ENCODE measurements at places on chromosomes 3 and 15.
A peak's percentile ranks its signal among the peaks of the same experiment; 100 is the strongest.

- DNase-seq = no peak
Observed at GRCh38 chr3:64945171-64945729, 257.4 kb upstream of the ADAMTS9 start.

- DNase-seq = no peak
Observed at GRCh38 chr3:41118461-41119390, 80.6 kb upstream of the CTNNB1 start.

GRCh38 chr3:158103081-158103886, 2.9 kb downstream of the SHOX2 start:
- peak; percentile 59 for DNase-seq

GRCh38 chr3:190322604-190323245, 479 bp upstream of the CLDN1 start:
- DNase-seq = no peak

- DNase-seq = peak; percentile 34
Observed at GRCh38 chr3:36843065-36844051, 79.0 kb upstream of the DCLK3 start.

- DNase-seq = no peak
Observed at GRCh38 chr3:195931582-195932273, 23.4 kb upstream of the TNK2 start.

- DNase-seq = no peak
Observed at GRCh38 chr15:42106288-42106687, 11.9 kb upstream of the PLA2G4D start.

DNA sequence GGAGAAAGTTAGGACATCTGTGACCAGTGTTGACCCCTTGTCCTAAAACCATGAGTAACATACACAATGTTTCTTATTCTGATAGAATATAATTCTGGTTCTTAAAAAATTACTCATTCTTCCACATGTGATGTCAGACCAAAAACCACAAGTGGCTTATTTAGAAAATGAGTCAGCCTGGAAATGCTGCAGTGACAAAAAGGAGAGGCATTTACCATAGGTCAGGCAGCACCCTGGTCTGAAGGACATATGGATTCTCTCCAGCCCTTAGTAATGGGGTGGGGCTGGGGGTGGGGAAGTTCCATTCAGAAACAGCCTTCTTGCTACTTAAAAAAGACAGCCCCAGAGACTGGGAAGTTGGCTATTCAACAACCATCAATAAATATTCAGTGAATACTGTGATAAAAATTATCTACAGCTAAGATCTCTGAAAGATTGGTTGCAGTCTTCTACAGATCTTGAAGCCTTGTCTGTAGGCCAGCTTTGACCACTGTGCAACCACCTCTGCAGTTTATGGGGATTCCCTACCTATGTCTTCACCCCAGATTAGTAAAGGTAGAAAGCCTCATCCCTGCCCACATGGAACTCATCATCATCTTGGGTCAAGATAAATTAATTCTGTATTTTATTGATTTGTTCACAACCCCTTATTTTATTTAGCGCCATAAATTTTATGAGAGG, 34.9 kb upstream of the TIMP4 start:
- peak; percentile 99 for DNase-seq

GRCh38 chr3:191158815-191159214, 40.2 kb upstream of the OSTN start:
- DNase-seq = no peak
